ENCODE measurements at places on chromosomes 7 and 10.

DNA sequence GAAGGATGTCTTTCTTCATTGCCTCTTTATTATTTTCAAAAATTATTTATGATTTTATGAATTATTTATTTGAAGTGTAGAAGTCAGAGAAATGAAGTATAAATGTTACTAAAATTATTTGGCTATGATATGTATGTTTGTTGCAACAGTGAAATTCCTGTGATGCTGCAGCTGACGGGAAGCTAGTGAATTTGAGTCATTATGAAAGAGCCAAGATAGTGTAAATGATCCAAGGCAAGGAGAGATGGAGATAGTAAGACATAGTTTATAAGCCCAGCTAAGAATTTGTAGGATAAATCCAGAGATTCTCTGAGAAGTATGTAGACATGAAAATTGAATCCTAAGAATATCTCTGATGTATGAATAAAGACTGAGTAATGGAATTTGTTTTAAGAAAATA is 30.8 kb downstream of the CASD1 start:
- no peak for DNase-seq

- no peak for DNase-seq
Measured at GRCh38 chr10:12788277-12788676, 213.2 kb downstream of the CCDC3 start.

GRCh38 chr10:33136781-33137180 is 178.8 kb upstream of the ITGB1 start:
- no peak for DNase-seq

DNA sequence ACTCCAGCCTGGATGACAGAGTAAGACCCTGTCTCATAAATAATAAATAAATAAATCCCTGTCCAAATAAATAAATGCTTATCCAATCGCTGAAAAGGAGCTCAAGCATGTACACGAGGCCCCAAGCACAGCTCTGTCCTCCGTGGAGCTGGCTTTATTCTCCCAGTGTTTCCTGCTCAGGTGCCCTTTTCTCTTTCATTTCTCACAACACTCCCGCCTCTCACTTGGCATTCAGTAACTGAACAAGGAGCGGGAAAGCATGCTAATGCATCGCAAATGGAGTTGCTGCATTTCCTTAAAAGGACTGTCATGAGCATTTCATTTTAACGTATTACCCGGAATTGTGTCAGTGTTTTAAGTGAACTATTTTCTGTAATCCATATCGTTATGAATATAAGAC is 210.9 kb upstream of the C7orf33 start:
- no peak for DNase-seq

DNA sequence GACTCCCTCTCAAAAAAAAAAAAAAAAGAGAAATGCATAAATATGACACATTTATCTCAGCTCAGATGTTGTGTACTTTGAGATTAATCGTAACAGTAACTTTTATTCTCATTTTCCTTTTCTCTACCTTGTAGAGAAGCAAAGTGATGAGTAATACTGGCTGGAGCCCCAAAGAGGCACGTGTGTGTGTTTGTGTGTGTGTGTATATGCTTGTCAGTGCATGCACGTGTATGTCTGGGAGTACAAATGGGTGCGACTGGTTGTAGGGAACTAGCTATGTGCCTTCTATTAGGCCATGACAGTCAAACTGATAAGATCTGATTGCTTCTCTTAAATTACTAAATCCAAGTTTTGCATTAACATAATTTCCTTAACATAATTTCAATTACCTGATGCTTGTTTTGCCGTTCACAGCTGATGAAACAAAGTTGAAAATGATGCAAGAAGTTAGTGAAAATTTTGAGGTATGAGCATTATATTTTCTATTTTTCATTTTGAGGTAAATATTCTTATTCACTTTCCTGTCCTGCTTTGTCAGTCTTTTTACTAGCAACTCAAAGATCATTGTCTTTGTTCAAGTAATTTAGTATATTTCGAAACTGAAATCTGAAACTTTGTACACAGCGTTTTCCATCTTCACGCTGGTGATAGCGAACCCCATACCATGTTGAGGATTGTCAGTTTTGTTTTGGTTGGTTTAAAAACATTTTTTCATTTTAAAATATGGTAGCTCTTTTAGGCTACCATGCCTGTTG is 3.4 kb downstream of the TRRAP start:
- DNase-seq: no peak

DNA sequence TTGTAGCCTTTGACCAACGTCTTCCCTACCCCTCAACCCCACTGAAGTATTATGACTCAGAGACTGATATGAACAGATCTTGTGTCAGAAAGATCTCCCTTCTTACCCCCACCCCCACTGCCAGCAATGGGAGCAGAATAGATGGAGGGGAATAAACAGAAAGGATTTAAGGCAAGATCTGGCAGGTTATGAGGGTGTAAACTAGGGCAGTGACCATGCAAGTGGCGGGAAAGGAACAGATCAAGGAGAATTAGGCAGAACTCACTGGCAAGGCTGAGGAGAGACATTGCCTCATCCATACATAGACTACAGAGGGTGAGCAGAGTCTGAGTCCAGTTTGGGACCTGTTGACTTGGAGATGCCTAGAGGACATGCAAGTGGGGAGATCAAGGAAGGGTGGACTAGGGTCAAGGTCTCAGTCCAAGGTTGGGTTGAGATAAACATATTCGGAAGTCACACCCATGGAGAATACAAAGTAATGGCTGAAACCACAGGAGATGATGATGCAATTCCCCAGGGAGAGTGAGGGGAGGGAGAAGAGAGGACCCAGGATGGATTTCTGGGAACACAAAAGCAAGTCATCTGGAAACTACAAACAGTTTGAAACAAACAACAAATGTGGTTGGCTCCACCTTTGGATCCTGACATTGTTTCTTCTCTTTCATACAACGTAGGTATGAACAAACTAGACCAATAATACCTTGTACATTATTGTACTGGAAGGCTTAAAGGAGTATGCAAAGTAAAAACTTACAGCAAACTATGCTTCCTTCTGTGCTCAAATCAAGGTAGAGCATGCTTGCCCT is 44.9 kb upstream of the IL6 start:
- no peak for DNase-seq

- DNase-seq: no peak
Measured at GRCh38 chr7:143503261-143503660, 25.6 kb downstream of the TAS2R41 start.

- DNase-seq: no peak
Measured at GRCh38 chr7:91151916-91152315, 112.3 kb upstream of the FZD1 start.

DNA sequence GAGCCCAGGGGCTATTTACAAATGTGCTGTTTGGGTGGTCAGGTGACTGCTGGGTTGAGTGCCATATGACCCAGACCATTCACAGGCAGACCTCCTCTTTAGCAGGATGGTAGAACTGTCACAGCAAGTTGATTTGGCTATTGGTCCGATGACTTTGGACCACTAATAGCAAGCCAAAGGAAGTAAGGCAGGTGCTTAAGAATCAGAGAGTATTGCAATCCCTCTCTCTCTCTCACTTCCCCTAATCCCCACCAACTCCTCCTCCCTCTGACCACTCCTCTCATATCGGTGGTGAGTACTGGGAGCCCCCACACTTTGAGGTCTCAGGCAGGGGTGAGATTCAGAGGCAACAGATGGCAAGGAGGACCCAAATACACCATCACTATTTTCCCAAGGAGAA is 165.3 kb downstream of the TRIL start:
- no peak for DNase-seq

DNA sequence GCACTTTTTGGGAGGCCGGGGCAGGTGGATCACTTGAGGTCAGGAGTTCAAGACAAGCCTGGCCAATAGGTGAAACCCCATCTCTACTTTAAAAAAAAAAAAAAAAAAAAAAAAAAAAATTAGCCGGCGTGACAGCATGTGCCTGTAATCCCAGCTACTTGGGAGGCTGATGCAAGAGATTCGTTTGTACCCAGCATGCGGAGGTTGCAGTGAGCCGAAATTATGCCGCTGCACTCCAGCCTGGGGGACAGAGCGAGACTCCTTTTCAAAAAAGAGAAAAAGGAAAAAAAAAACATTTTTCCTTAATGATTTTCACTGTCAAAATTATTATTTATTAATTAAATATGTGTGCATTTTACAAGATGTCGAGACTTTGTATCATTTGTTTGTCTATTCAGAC is 253.6 kb downstream of the CNTNAP2 start:
- no peak for DNase-seq

DNA sequence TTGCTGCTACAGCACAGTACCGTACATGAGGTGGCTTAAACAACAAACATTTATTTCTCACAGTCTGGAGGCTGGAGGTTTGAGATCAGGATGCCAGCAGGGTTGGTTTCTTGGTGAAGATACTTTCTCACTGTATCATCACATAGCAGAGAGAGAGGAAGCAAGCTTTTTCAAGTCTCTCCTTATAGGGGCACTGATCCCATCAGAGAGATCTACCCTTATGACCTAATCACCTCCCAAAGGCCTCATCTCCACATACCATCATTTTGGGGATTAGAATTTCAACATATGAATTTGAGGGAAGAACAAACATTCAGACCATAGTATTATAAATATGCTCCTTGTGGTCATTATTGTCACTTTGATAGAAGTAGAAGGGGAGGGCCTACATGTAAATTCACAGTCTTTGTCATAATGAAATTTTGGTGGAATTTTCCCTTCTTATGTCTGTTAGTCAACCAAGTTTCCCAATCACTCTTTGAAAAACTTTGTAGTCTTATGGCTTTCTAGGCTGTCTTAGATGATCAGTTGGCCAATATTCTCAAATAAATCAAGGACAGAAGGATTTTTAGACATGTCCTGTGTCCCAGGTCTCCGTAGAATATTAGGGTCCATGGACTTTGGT is 606.2 kb downstream of the LRMDA start:
- DNase-seq: no peak

- DNase-seq: no peak
Measured at GRCh38 chr7:140639366-140640053, 1.1 kb downstream of the DENND2A start.

- DNase-seq: no peak
Measured at GRCh38 chr7:37645282-37646050, 38.1 kb upstream of the GPR141 start.

GRCh38 chr10:1211844-1212570 is 155.8 kb downstream of the WDR37 start:
- DNase-seq: no peak

DNA sequence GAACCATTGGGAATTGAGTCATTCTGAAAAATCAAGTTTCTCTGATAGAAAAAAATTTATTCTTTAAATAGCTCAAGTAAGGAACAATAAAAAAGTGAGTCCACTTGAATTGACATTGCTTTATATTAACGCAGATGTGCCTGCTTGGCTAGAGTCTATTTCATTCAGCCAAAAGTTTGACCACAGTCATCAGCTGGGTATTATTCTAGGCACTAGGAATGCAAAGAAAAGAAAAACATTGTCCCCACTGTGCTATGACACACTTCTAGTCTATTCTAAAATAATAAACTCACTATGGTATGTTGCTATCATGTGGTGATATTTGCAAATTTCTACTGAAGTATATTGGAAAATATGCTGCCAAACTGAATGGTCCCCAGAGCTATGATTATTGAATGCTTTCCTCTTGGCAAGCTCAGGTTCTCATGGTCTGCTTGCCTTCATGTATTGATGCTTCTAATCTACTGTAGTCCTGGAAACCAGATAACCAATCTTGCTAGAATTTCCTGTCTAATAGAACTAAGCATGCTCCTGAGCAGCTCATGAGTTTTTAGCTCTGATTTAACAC is 8.3 kb downstream of the SFRP4 start:
- no peak for DNase-seq

DNA sequence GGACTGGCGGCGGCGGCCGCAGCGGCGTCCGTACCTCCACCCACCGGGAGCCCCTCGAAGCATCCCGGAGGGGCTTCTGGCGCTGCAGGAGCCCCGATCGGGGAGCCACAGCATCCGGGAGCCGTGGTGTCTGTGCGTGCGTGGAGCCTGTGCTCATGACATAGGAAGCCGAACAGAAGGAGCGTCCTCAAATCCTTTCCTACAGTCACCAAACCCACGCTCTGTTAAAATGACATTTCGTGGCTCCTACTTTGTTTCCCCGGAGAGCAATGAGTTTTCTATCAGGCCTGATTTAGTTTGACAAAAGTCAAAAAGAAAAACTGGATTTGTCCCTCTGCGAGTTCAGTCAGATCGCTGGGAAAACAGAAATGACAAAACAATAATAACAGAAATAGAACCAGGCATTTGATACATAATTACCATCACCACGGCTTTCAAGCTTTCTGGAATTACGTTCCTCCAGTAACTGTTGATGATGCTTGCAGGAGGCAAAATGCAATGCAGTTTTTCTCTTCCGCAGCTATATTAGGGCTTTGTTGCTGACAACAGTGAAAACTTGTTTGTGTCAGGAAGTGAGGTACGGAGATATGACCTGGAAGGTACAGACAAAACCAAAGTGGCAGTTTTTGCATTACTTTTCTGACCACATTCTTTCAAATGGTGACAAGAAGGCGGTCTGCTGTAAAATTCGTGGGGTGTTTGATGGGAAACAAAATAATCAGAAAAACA is 219.3 kb upstream of the MKLN1 start:
- DNase-seq: peak; percentile 54

DNA sequence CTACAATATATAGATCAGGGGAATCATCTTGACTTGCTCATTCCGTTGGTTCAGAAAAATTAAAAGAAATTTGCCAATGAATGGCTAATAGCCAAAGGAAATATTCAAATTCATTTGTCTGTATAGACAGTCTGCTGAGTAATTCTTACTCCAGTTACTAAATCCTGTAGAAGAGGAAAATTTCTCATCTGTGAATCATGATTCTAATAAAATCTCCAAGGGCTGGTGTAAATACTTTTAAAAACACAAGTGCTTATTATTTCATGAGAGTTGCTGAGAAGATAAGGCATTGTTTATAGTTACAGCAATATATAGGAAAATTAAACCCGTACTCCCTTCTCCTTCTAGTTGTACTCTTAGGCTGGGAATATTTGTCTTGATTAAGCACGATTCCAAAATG is 53.0 kb downstream of the WNT2 start:
- no peak for DNase-seq

DNA sequence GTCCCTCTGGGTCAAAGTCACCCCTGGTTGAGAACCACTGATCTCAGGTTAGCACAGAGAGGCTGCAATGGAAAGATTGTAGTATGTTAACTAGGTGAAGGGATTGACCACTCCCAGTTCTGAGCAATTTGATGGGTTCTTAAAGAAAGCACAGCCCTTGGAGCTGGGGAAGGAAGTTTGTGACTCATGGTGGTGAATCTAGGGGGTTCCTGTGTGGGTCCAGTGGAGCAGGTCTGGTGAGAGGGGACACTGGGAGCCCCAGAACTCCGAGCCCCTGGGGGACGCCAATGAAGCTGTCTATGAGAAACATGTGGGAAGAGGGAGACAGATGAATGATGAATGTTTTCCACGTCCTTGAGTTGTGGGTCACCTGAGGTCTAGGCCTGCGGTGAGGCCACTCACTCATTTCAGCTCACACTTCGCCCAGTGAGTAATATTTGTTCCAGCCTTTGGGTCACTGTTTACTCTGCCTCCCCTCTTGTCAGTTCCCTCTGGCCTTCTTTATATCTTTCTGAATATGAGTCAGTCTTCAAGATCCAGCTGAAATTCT is 341.9 kb downstream of the LRMDA start:
- no peak for DNase-seq

GRCh38 chr7:3649678-3650440 is 348.8 kb downstream of the SDK1 start:
- no peak for DNase-seq
